HAP-1 (cell line): ENCODE measurements at places on chromosomes 7 and 10.

- DNase-seq = no peak
These were observed 67.1 kb downstream of the C10orf120 start for GRCh38 chr10:122632576-122632975.

GRCh38 chr10:112461029-112461887, 14.2 kb downstream of the VTI1A start:
- no peak for DNase-seq

DNA sequence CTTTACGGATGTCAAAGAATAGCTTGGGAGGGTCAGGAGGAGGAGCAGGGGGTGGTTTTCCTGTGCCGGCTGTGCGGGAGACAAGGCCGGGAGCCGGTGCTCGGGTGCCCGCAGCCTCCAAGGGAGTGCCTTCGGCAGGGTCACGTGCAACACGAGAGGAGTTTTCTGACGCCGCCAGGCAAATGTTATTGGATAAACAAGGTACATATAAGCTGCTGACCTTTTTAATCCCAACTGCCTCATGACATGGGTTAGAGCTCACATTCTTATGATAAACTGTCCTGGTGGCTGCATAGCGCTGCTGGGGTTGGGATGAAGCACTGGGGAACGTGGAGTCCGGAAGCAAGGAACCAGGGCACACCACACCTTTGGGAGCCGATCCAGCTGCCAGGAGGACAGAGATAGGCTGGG, 124.8 kb upstream of the PDLIM1 start:
- no peak for DNase-seq

DNA sequence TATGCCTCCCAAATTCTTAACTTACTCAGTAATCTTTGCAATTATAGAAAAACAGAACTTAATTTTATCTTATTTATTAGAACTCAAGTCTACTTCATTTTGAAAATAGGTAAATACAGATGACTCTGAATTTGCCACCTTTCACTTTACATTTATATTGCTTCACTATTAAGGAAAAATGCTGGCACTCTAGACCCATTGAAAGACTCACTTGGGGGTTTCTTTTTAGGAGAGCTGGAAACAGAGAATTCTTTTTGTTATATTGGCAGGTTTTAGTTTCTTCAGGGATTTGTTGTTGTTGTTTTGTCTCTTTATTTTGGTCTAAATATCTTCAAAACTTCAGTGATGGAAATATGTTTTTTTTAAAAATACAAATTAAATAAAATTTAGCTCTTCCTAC, 111.1 kb downstream of the RUNDC3B start:
- DNase-seq = no peak

DNA sequence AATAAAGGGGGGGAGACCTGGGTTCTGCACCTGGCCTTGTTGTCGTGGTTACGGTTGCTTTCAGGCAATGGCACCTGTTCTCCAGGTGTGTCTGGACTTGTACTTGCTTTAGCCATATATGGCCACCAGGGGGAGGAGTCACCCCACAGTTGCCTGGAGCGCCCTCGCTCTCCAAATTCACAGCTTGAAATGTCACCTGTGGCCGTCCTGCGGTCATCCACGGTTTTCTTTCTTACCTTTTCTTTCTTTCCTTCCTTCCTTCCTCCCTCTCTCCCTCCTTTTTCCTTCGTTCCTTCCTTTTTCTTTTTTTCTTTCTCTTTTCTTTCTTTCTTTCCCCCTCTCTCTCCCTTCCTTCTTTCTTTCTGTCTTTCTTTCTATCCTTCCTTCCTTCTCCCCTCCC, 157.2 kb upstream of the ZNF92 start:
- DNase-seq = peak; percentile 80

- DNase-seq = no peak
These were observed 95.4 kb downstream of the FAM53B start for GRCh38 chr10:124648738-124649137.

- no peak for DNase-seq
These were observed 348.5 kb downstream of the GRID1 start for GRCh38 chr10:86017841-86018734.

GRCh38 chr7:105979405-105979804, 16.3 kb downstream of the CDHR3 start:
- DNase-seq = no peak

DNA sequence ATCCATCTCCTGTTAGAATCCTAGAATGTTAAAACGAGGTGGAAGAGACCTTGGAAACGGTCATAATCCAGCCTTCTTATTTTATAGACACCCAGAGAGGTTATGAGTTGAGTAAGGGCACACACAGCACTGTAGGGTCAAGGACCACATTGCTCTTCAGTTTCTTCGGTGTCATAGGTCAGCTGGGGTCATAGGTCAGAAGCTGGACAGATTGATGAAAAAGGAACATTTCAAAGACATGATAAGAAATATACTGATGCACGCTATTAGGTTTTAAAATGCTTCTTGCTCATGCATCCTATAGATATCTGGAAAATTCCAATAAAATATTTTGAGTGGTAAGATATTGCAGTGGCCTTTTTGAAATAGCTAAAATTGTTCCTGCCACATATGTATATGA, 60.0 kb upstream of the BMS1 start:
- no peak for DNase-seq

DNA sequence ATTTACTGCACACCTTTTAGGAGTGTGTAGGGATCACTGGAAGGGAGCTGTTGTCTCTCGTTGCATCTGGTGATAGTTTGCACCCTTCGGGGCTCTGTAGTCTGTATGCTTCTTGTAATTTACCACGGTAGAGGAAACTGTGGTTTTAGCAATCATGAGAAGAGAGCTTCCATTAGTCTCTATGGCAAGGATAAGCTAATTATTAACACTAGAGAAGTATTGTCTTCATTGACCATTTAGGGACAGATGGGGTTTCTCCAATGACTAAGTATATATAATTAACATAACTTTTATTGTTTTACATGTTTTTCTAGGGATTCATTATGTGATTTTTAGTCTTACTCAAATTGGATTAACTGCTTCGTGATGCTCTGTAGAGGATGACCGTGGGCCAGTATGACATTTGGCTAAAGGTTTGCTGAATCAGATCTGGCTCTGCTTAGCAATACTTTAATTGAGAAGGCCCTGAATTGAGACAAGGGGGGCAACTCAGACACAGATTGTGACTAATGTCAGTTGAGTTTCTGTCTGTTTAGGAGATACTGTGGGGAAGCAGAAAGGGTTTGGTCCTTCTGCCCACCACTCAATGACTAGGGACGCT, 8.7 kb downstream of the SLC18A2 start:
- no peak for DNase-seq

GRCh38 chr7:103445228-103446048, 569 bp downstream of the SLC26A5 start:
- peak; percentile 15 for DNase-seq

GRCh38 chr10:109126016-109126415, 797.3 kb downstream of the XPNPEP1 start:
- no peak for DNase-seq

GRCh38 chr10:98224996-98225395, 43.0 kb downstream of the LOXL4 start:
- no peak for DNase-seq

GRCh38 chr7:8363407-8364015, 69.9 kb upstream of the NXPH1 start:
- no peak for DNase-seq

- no peak for DNase-seq
These were observed 599.2 kb upstream of the POM121L12 start for GRCh38 chr7:52436278-52436677.

- no peak for DNase-seq
These were observed 68.4 kb upstream of the ZNF716 start for GRCh38 chr7:57381581-57381980.

- no peak for DNase-seq
These were observed 26.7 kb upstream of the CROT start for GRCh38 chr7:87318741-87319140.

GRCh38 chr10:87960230-87960629, 96.8 kb downstream of the PTEN start:
- DNase-seq = no peak

DNA sequence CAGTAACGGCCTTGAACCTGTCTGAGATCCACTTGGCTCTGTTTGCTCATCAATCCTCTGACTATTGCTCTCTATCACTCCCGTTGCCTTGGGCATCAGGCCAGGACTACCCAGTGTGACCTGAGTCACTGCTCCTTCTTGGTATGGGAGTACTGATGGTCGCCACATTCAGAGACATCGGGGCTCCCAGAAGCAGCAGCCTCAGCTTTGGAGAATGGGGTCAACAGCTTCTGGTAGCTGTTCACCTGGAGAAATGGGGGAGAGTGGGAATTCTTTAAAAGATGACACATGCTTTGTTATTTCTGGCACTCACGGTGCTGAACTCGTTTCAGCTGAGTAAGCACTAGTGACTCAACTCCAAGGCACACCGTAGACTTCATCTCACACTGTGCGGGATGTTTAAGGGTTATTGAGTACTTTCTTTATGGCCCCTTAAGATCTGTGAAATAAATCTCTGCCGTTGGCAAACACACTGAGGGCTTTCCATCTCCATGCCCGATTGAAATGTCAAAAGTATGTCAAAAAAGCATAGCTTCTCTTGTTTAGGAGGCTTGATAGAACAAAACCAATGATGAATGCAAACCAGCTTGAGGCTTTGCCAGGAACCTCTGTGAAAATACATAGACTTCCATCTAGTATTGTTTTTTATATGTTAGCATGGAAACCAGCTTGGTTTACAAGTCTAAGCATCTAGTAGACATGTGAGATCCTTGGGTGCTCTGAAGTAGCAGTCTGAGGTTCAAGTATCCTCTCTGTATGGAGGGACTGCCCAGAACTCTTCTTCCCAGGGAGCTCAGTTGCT, 333.1 kb downstream of the CXCL12 start:
- DNase-seq = no peak

- DNase-seq = peak; percentile 52
These were observed 120.1 kb downstream of the ELAPOR2 start for GRCh38 chr7:86939197-86939814.

DNA sequence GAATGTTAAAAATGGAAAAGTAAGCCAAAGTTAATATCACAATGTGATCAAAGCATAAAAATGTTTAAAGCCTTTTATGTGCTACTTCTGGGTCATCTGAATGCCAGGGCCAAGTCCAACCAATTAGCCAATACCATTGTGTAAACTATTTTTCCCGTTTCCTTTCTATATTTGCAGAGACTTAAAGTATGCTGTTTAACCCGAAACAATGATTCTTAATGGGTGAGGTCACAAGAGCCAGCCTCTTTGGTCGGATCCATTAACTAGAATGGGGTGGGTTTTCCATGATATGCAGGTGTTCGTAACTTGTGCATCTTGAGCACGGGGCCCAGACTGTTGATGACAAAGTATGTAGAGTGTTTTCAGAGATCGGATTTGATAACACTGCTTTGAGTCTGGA, 111.3 kb upstream of the IGFBP3 start:
- DNase-seq = no peak

- DNase-seq = no peak
These were observed 225.2 kb upstream of the TAC1 start for GRCh38 chr7:97506728-97507127.

- DNase-seq = peak; percentile 9
These were observed 52.0 kb downstream of the P4HA1 start for GRCh38 chr10:73044378-73045285.

DNA sequence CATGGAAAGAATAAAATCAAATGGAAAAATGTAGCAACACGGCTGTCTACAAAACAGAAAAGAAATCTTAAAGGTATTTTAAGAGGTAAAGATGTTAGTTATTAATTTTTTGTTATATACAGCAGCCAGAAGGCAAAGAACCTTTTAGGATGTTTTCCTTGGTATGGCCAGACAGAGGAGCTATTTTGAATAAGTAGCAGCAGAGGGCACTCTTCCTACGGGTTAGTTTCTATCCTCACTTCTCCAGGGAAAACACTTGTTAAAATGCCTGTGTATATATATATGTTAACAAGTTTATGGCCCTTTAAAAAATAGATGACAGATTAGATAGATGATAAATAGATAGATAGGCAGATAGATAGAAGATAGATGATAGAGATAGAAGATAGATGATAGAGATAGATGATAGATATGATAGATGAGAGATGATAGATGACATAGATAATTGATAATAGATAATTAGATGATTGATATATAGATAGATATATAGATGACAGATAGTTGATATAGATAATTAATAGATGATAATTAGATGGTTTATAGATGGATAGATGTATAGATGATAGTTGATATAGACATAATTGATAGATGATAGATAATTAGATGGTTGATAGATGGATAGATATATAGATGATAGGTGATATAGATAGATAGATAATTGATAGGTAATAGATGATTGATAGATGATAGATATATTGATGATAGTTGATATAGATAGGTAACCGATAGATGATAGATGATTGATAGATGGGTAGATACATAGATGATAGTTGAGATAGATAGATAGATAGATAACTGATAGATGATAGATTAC, 57.8 kb upstream of the WIPF3 start:
- DNase-seq = no peak

DNA sequence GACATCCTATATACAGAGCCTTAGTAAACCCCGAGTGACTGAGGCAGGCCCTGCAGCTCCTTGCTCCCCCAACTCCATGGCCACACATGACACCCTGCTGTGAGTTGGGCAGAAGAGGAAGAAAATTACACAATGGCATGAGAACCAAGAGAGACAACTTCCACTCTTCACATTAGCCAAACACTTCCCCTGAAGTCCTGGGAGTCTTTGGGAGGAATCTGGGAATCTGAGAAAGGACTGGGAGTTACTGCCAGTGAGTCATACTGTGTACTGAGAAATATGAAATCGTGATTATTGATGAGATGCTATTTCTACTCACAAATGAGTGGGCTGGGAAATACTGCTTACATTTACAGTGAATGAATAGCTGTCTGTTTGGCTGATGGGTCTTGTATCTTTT, 116.6 kb downstream of the SPAG6 start:
- DNase-seq = no peak

DNA sequence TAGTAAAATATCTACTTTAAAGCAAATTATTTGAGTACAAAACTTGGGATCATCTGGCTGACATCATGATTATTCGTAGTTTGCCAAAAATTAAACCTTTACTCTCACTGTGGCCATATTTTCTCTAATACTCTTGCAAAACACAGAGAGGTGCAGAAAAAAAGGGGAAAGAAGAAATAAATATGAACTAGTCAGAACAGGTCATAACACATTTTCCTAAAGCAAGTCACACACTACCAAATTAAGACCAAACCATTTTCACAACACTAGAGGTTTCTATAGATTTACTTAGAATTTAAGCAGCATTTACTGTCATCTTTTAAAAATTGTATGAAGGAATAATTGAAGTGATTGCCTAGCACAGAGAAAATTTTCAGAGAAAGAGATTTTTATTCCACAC, 726.1 kb downstream of the SORCS1 start:
- DNase-seq = no peak

DNA sequence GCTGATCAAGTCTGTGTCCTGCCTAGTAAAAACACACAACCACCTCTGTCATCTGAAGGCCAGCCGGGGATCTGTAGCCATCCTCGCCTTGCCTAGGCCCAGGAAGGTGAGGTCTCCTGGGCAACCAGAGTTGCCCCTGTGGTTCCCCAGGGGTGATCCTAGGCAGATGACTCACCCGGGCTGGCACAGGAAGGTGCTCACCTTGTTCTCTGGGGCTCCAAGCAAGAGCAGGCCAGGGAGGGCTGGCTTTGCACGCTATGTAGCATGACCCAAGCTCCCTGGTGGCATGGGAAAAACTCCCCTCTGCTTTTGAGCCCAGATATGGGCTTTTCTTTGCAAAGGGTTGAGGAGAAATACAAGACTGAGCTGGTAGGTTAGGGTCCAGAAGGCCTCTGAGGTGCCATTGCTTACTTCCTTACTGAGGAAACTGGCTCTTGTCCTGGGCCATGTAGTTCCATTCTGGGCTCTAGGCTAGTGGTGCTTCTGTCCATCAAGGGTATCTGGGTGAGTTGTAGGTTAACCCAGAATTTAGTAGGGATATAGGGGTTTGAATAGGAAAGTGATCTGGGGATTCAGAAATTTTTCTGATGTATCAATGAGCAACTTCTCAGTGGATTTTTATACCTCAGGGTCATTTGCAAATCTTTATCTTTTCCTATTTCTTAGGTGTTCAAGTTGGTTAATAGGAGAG, 112.0 kb downstream of the NT5C2 start:
- DNase-seq = no peak
